T-helper 2 cell (primary cell): ENCODE measurements at places on chromosomes 11 and 22.

DNA sequence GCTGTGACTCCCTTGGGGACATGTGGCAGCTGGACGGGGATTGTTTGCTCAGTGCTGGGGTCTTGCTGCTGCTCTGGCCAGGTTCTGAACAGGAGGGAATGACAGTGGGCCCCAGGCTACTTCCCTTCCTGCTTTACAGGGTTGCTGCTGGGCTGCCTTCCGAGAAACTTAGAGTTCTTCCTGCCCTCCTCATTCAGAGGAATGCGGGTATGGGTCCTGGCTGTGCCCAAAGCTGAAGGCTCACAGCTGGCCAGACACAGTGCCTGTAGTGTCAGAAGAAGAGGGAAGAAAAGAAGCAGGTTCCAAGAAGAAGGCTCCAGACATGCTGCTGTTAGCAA is 108.3 kb upstream of the PARVA start:
- no peak for DNase-seq

DNA sequence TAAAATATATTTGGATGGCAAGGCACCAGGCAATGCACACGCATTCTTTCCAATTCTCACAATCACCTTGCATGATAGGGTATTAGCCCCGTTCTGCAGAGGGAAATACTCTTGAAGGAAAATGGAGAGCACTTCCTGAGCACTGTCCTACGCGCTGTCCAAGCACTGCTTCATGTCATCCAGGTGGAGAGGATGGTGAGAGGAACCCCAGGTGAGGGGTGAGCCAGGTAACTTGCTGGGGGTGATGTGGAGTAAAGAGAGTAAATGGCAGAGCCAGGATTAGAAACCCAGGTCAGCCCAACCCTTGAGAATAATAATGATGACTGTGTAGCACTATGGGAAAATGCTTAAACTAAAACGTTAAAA is 711 bp upstream of the PACSIN2 start:
- no peak for DNase-seq

DNA sequence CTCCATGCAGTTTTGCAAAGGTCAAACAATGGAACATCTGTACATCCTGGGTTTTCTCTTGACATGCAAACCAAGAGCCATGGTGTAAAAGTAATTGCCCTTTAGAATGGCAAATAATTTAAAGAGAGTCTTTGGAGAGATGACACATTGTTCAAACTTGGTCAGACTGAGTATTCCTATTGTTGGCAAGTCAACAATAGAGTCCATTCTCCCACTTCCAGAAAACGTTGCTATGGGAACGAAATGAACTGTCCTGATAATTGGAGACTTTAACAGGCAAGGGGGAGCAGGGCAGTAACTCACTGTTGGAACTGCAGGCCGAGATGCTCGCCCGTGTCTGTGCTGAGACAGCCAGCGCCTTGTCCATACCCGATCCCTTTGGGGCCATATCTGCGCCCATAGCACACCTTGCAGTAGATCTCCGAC is 13.9 kb downstream of the CSRP3 start:
- no peak for DNase-seq

DNA sequence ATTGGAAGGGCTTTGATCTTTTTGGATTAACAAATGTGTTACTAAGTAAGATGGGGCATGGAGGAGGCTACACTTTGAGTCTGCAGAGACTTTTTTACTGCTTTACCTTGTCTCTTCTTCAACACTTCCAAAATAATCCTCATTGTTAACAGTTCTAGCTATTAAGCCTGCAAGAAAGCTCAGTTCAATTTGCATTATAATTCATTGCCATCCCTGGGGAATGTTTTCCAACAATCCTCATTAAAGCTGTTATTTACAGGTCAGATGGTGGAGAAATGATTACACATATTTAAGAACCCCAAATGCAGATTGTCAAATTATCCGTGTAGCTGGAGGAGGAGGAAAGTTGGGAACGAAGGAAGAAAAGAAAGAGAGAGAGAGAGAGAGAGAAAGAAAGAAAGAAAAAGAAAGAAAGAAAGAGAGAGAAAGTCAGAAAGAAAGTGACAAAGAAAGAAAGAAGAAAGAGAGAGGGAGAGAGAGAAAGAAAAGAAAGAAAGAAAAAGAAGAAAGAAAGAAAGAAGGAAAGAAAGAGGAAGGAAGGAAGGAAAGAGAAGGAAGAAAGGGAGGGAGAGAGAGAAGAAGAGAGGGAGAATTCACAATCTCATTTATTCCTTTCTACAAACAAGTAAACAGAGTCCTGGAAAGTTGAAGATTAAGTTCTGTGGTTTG is 443.9 kb downstream of the INSC start:
- DNase-seq: no peak

DNA sequence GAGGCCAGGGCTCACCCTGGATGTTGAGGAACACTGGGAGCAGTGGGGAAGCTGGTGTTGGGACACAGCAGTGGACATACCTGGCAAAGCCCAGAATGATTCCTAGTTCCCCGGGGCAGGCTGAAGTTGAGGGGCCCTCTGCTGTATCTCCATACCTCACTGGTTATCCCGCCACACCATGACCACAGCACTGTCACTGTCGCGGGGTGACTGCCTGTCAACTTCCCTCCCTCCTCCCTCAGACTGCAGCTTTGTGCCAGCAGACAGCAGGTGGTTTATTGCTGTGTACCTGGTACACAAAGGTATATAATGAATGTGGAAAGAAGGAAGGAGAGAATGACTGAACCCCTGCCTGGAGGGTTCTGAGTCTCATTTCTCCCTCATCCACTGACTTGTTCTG is 318.7 kb downstream of the TMEM135 start:
- DNase-seq: no peak
